ENCODE measurements at places on chromosomes 5 and 9. TPM values are rescaled to one million over a fixed set of nuclear protein-coding genes. Genes with fewer than 3 reads are reported as not detected.

GRCh38 chr9:38289866-38290245, 102.6 kb upstream of the ALDH1B1 start:
- DNase-seq: no peak

DNA sequence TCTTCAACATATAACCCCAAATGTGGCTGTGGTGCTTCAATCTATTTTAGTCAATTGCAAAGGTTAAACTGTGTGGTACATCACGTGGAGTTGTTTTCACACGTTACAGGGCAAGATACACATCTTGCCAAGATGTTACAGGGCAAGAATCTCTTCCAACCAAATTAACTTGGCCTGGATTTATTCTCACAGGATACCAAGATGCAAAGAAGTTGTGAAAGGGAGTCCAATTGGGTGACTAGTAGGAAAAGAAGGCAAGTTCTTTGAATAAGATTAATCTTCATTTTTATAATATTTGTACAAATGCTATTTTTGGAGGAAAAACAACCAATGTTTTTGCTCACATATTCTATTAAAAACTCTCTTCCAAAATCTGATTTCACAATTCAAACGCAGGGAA, 4.8 kb upstream of the IFNA8 start:
- DNase-seq: no peak

DNA sequence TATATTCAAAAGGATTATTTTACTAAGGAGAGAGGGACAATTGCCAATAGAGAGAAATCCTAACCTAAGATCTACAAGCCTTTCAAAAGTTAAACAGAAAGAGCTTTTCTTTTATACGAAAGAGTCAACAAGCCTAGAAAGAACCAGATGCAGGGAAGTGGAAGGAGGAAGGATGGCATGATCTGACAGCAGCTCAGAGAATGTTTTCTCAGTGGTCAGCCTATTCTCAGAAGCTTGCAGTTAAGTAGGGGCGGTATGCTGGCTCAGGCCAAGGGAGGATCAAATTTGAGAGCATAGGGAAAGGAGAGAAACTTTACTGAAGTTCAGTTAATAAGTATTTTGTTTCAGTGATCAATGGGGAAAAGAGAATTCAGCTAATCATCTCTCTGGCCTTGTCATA, 88.0 kb upstream of the FTMT start:
- DNase-seq: no peak

- no peak for DNase-seq
Measured at GRCh38 chr5:132059043-132059695, 1.3 kb upstream of the IL3 start.

GRCh38 chr9:3385871-3386270, 139.9 kb downstream of the RFX3 start:
- no peak for DNase-seq

Gene ITK
- total RNA-seq: not detected

- DNase-seq: no peak
Measured at GRCh38 chr9:135410831-135411473, 68.6 kb upstream of the PPP1R26 start.

DNA sequence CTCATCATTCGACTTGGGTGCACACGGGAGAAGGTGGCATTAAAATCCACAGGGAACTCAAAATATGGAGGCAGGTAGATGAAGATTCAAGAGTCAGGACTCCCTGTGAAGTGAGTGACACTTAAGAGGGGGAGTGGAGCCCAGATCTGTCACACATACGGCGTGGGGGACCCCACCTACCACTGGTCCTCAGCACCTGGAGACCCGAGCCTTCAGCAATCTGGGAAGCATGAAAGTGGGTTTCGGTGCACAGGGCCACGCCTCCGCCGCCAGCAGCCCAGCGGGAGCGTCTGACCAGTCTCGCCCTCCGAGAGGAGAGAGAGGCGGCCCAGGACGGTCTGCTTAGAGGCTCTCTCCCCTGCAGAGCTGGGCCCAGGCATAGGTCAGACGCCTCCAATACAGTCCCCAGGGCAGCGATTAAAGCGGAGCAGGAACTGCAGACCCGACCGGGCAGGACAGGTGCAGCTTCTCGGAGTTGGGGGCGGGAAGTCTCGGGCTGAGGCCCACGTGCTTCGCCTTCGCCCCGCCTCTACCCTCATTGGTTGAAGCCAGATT, 639 bp upstream of the SLC2A8 start:
- DNase-seq: no peak

GRCh38 chr9:8679371-8679822, 879.8 kb upstream of the DMAC1 start:
- no peak for DNase-seq

Gene POU4F3
- not detected for total RNA-seq

Gene TEX48
- total RNA-seq: not detected

GRCh38 chr9:35680331-35681105, 6.8 kb downstream of the CA9 start:
- peak; percentile 85 for DNase-seq

Gene DAB2
- total RNA-seq: 0.40 TPM

DNA sequence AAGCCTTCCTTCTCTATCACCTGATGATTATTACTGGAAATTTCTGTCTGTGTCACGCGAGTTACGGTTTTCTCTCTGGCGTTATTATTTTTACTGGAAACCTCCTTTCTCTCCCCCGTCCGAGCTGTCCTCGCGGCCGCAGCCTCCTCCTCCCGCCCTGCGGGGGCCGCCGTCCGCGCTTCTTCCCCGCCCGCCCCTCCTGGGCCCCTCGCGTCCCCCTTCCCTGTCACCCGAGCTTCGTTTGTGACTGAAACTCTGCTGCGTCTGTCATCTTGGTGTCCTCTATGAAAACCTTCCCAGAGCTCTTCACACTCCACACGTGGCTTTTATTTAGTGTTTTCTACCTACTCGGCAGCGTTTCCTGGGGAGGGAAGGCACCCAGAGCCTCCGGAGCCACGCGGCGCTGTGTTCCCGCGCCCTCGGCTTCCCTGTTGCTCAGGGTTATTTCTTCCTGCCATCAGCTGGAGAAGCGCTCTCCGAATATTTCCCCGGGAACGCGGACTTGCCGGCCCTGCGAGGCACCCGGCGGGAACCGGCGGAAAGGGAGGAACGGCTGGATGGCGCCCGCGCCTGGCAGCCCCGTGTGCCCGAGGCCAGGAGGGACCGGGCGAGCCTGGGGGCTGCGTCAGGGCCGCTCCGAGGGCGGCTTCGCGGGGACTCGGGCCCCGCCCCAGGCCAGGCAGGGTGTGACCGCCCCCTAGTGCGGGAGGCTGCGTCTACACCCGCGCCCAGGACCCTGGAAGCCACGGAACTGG, 33.9 kb downstream of the TRIP13 start:
- no peak for DNase-seq

DNA sequence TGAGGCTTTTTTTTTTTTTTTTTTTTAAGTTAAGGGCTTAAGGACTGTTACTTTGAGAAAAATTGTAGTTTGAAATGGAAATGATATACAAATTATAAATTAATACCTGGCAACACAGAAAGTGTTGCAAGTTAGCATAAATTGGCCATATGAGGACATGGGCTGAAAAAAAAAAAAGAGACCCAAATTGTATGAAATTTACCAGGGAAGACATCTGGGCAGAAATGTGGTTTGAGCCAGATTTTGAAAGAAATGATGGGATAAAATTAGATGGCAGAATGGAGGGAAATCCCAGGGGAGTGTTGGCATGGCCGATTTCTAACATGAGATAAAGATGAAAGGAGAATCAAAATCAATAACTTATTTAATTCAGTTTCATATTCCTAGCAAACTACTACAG, 472.1 kb downstream of the CTNND2 start:
- no peak for DNase-seq

Gene HTR4
- not detected for total RNA-seq

Gene ENDOG
- total RNA-seq: 24.8 TPM
